HCT116 (cell line): ENCODE measurements at places on chromosomes 5 and 9.

DNA sequence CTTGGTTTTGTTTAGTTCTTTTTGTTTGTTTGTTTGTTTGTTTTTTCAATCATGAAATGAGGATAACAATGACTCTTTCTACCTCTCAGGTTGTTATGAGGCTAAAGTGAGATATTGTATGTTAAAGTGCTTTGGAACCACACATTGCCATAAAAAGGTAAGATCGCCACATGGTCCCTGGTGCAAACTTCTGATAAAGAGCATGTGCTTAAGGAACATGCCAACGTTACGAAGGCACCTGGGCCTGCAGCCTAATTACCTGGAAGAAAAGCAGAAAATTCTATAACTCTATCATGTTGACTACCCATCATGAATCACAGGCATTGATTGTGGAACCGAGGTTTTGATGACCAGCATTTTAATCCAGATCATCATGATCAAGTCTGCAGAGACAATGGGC lies 151.8 kb downstream of the DROSHA start:
- DNase-seq = no peak

DNA sequence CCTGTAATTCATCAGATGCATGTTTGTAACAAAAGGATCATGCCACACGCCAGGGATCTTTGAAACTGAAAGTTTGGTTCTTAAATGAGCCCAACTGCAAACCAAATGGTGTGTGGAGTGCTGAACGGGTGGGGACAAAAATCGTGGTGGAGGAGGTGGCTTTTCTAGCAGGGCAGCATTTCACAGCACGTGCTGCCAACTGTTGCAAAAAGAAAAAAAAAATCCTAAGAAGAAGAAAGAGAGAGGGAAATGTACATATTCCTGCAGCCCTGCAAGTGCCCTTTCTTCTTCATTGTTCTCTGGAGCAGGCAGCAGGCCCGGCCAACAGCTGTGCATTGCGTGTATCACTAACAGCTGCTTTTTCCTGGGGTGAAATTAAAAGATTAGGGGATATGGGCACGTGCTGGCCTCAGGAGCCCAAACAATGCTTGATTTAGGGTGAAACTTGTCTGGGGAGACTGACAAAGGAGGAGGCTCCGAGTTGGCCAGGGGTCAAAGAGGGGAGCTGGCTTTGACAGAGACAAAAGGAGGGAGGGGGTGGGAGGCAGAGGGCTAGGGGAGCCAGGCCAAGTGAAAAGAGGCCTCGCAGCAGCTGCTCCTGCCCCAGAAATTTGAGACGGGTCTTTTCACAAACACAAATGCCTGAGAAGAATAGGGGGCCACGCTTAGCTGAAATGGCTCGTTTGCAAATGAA lies 73.0 kb downstream of the GADD45G start:
- DNase-seq = no peak

- DNase-seq = no peak
Measured at GRCh38 chr9:112705768-112706427, 12.0 kb downstream of the INIP start.

GRCh38 chr9:92709240-92709639 lies 39.3 kb upstream of the IPPK start:
- DNase-seq = no peak

DNA sequence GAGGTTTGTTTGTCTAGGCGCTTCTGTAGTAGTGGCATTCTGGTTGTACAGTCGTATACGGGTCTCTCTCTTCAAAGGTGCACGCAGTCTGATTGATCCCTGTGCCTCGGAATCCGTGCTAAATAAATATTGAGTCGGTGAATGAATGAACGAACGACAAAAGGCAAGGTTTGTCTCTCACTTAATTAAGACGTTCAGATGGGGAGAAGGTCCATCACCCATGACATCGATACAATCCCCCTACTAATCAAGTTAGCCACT lies 500 bp upstream of the CREBRF start:
- DNase-seq = no peak

DNA sequence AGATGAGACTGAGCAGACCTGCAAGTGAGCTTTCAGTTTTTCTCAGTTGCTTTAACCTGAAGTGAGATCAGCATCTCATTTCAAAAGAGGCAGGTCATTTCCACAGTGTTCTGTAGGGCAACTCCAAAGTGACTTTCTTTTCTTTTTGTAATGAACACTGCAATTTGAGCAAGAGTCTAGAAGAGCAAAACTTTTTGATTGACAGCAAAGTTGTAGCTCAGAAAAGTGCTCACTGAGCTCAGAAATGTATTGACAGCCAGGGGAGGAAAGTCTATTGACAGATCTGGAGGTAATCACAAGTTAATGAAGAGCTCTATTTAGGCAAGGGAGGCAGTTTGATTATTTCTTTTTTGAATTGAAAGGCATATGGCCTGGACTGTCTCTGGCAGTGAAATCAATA lies 54.6 kb downstream of the LRRC70 start:
- no peak for DNase-seq
